ENCODE measurements at places on chromosomes 7 and 10.
A peak's percentile ranks its signal among the peaks of the same experiment; 100 is the strongest.

GRCh38 chr10:17805921-17806577 is 3.1 kb upstream of the MRC1 start:
- no peak for DNase-seq

- DNase-seq, result peak; percentile 30
These were observed 34.3 kb upstream of the TMEM26 start for GRCh38 chr10:61487506-61487905.

- DNase-seq, result no peak
These were observed 282.5 kb downstream of the GLRX3 start for GRCh38 chr10:130418731-130419130.

GRCh38 chr7:39433550-39433949 is 132.7 kb upstream of the YAE1 start:
- no peak for DNase-seq

DNA sequence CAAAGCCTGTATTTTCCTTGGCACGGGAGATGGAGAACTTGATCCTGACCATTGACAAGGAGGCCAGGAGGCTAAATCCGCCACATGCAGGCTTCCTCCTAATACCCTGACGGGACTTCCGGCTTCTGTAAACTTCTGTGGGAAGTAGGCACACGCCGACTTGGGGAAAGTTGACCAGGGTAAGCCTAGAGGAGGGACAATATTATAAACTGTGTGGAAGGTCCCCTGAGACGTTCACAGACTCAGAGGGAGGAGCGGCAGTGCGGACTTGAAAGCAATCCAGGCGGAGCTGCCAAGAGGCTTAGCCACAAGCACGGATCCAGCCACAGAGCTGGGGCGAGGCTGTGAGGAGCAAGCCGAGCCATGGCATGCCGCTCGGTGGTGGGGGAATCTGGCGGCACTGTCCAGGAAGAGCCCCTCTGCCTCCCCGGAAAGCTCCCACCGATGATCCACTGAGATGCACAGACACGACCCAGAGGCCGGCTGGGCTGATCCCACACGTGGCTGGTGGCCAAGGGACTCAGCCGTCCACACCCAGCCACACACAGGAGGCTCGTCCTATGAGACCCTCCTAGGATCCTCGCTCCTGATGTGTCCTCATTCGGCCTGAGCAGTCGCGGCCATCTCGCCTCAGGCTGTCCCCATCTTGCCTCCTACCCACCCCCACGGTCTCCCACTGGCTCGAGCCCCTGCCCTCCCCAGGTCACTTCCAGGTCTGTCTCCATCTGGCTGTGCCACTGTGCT is 40.0 kb upstream of the INSIG1 start:
- DNase-seq, result peak; percentile 87

GRCh38 chr7:3064067-3064466 is 20.4 kb upstream of the CARD11 start:
- DNase-seq, result no peak

- no peak for DNase-seq
These were observed 85.6 kb upstream of the FRMD4A start for GRCh38 chr10:14416308-14416700.

GRCh38 chr7:100826514-100827329 is 601 bp downstream of the EPHB4 start:
- DNase-seq, result no peak

DNA sequence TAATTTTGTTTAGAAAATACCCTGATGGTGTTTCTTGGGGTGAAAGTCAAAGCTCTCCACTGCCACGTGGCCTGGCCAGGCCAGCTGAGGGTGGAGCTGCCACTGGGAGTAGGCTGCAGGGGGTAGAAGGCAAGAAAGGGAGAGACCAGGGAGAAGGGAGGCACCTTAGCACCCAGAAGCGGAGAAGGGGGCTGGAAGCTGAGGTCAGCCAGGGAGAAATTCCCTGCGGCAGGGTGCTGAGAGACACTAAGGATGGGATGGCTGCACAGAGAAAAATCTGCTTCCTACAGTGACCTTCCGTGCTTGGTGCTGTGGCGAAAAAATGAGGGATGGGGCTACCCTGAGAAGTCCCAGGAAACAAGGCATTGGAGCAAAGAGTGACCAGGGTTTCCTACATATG is 143.7 kb downstream of the SLIT1 start:
- DNase-seq, result no peak

DNA sequence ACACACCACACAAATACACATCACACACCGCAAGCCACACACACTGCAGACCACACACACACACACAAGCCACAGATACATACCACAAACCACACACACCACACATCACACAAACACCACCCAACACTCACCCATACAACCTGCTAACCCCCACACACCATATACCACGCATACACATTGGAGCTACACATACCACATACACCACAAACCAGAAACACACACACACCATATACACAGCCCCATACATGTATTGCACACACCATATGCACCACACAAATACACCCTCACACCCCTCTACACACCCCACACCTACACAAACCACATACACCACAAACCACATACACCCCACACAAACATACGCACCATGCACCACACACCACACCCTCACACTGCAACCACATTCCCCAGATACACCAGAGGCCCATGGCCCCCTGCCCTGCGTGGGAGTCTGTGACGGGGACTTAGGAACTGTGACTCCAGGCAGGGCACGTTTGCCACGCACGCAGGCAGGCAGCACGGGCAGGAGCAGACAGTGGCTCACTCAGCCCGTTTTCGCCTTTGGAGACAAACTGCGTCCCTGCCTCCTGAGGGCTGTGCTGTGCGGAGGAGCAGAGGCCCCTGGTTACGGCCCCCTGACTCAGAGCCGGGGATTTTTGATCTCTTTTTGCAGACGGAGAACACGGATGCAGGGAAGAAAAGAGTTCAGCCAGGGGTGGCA is 52.6 kb downstream of the TMEM209 start:
- DNase-seq, result peak; percentile 47

DNA sequence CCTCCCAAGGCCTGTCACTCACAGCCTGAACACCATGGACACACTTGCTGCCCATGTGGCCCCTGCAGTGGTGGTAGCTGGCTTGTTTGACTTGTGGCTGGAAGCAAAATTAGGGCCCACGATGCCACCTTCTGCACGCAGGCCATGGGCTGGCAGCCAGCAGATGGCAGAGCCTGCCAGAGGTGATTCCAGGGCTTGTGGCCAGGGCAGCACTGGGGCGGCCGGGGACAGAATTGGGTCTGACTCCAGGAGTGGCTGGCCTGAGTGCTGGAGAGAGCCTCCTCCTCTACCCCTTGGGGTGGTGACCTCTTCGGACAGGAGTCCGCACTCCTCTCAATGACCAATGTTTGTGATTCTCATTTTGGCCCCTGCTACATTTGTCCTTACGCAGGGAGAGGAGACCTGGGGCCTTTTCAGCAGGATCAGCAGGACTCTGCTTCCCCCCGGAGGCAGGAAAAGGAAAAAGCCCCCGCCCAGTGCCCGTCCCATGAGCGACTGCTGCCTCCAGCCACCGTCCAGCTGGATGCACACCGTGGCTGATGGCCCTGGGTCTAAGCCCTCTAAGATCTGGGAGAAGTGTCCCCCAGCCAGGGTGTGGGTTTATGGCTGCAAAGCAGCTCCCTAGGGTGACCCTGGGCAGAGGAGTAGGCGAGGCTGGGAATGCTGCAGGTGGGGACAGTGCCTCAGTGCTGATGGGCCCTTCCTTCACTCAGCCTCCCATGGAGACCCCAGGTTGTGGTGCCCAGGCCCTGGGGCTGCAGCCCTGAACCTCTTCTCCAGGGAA is 26.5 kb downstream of the DNAJB12 start:
- DNase-seq, result peak; percentile 79

- no peak for DNase-seq
These were observed 33.0 kb downstream of the RAMP3 start for GRCh38 chr7:45190406-45191165.

DNA sequence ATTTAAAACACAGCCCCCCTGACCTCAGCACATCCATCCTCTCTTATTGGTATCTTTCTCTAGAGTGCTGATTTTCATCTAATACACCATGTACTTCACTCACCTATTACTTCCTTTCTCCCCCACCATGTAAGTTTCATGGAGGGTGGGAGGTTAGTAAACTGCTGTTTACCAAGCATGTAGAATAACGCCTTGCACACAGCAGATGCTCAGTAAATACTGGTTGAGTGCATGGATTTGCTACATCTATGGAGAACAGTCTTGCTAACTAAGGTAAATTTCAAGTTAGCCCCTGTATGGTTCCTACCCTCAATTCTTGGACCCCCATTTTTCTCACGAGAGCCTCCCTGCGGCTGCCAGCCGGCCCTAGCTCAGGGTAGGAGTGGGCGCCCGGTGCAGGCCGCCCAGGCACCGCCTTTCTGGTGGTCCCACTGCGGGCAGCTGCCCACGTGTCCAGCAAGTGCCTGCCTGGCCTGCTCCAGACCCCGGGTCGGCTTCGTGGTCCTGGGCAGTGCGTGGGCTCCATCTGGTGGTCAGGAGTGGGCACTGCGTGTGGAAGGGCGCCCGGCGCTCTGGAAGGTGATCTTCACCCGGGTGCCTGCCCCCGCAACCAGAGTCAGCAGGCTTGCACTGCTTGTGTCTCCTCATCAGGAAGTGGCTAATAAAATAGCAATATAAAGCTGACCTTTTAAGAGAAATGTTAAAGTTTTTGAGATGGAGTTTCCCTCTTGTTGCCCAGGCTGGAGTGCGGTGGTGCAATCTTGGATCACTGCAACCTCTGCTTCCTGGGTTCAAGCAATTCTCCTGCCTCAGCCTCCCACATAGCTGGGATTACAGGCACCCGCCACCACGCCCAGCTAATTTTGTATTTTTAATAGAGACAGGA is 63.4 kb upstream of the DNAJB6 start:
- DNase-seq, result peak; percentile 93

DNA sequence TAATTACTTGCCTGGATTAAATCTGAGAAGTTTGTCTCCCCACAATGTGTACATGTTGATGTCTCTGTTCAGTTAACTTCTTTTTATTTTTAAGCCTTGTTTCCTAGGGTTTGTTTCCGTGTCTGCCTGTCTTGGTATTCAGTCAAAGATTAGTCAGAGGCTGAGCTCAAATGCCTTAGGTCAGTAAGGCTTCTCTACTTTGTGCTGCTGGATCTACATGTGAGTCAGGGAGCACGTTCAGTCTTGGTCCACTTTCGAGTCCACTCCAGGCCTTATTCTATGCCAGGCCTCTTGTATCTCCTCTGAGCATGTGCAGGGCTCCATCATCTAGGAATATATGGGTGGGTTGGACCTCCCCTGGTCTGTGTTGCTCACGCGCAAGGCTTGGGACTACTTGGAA is 93.3 kb upstream of the FZD8 start:
- DNase-seq, result peak; percentile 68

DNA sequence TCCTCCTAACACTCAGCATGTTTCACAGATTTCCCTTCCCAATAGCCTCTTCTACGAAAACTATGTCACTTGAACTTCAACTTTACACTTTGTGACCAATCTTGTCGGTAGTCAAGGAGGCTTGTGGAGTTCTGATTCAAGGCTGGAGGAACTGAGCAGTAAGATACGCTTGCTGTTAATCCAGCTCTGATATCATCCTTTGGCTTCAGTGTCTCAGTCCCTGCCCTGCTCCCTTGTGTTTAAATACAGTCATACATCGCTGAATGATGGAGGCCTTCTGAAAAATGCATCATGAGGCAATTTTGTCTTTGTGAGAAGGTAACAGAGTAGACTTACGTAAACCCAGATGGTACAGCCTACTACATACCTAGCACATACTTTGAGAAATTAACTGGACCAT is 173.6 kb downstream of the RNF133 start:
- DNase-seq, result no peak

- peak; percentile 90 for DNase-seq
These were observed 10.1 kb downstream of the CALHM2 start for GRCh38 chr10:103442031-103442461.

GRCh38 chr7:151352512-151352911 is 10.9 kb downstream of the NUB1 start:
- no peak for DNase-seq

GRCh38 chr7:143480501-143480900 is 2.8 kb downstream of the TAS2R41 start:
- DNase-seq, result no peak

- no peak for DNase-seq
These were observed 1.6 kb downstream of the KIAA1217 start for GRCh38 chr10:24210501-24210900.

- no peak for DNase-seq
These were observed 36.0 kb upstream of the ARHGAP21 start for GRCh38 chr10:24759672-24760071.

DNA sequence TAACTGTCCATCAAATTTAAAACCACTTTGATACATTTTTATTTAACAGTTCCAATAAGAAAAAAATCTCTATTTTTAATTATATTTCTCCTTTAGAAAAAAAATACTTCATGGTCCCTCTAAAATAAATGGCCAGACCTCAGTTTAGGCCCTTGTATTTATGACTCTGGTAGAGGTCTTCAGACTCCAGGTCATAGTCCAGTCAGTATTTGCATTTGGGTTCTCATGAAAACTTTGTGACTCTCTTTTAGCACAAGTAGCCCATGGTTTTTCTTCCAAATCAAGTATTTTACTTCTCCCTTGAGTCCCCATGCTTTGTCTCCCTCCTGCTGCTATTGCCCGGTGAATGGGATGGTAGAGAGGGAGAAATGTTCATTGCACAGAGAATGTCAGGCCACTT is 5.5 kb upstream of the SEMA4G start:
- DNase-seq, result no peak

DNA sequence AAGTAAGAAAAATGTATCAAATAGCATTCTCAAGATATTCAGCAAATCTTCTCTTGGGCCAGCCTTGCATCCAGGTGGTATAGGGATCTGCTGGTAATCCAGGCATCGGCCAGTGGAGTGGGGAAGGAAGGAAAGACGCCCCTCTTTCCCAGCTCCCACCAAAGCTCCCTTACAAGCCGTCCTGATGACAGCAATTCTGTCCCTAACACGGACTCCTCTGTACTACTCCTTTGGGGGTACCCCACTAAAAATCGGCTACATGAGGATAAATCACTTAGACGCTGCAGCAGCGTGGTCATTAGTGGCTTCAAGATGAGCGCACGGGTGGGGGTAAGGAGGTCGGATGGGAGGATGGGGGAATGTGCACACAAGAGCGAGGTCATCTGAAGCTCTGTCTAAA is 24.7 kb upstream of the NUB1 start:
- no peak for DNase-seq

DNA sequence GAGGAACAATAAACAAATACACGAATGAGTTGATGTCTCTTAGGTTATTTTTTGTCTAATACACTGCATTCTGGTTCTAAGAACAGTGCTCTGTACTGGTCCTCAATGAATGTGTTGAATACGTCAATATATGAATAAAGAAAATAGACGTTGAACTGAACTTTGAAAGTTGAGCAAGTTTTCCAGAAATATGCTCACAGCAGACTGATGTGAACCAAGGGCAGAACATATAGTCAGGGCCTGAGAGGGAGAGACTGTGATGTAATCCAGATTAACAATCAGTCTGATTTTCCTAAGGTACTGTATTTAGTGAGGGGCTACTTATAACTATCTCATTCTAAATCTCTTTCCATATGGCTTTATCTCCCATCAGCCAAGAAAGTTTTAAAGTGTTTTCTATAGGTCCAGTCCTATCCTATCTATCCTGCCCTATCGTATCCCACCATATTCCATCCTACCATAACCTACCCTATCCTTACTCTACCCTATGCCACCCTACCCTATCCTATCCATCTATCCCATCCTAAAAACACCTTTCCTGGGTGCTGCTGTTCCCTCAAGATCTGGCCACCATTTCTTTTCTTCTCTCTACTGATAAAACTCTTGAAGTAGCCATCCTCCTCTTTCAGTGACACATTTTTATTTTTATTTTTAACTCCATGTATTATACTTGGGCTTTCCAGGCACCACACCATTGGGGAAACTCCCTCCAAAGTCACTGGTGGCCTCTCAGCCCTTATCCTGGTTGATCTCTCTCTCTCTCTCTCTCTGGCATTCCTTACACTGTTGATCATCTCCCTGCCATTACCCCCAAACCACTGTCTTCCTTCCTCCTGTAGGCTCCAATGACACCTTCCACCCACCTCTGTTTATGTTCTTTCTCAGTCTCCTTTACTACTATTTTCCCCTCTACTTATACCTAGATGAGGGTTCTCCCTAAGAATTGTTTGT is 212.3 kb upstream of the SLC26A5 start:
- no peak for DNase-seq
